Sigmoid colon (tissue), 7 donors: ENCODE measurements at places on chromosomes 7 and 10. TPM values are rescaled to one million over a fixed set of nuclear protein-coding genes. Genes with fewer than 3 reads are reported as not detected.

GRCh38 chr10:114780577-114781184 lies 40.9 kb upstream of the FHIP2A start:
- DNase-seq = no peak

DNA sequence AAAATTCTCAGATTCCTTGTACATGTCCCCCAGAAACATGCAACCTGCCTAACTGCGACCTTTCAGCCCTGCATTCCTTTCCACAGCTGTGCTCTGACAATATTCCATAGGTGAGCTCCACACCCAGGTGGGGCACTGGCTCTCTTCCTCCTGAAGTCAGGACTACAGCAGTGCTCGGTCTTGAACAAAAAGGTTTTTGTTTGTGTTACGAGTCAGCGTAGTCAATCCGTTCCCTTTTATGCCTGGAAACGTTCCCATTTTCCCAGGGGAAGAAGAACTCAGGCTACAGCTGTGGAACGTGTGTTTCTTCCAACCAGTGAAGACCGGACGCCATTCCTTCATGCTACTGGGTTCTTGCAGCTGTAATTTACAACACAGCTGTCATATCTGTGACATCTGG lies 52.4 kb upstream of the PFKP start:
- no peak for DNase-seq

The ZNF438 gene
- 11.9 TPM for total RNA-seq

- DNase-seq = no peak
These were observed 373.3 kb downstream of the HTR7 start for GRCh38 chr10:90484518-90484917.

GRCh38 chr10:70426823-70427222 lies 14.7 kb downstream of the NODAL start:
- no peak for DNase-seq

DNA sequence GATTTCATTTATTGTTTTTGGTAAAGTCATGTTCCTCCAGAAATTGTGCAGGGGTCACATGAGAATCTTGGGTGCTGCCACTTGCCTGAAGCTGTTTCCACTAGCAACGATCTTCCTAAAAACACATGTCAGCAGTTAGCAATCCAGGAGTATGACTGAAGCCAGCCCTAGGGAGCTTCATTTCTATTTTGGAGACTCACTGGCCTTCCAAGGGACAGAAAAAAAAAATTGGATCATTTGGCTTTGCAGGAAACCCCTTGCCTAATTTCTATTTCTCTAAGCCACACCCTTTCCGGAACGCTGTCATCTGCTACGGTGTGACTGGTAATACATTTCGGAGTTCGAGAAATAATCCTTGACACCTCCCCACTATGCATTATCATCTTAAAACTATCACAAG lies 204.7 kb downstream of the TAX1BP1 start:
- no peak for DNase-seq

GRCh38 chr10:17235136-17235535 lies 7.1 kb downstream of the VIM start:
- DNase-seq = no peak

The SSC4D gene
- 0.71 TPM for total RNA-seq

DNA sequence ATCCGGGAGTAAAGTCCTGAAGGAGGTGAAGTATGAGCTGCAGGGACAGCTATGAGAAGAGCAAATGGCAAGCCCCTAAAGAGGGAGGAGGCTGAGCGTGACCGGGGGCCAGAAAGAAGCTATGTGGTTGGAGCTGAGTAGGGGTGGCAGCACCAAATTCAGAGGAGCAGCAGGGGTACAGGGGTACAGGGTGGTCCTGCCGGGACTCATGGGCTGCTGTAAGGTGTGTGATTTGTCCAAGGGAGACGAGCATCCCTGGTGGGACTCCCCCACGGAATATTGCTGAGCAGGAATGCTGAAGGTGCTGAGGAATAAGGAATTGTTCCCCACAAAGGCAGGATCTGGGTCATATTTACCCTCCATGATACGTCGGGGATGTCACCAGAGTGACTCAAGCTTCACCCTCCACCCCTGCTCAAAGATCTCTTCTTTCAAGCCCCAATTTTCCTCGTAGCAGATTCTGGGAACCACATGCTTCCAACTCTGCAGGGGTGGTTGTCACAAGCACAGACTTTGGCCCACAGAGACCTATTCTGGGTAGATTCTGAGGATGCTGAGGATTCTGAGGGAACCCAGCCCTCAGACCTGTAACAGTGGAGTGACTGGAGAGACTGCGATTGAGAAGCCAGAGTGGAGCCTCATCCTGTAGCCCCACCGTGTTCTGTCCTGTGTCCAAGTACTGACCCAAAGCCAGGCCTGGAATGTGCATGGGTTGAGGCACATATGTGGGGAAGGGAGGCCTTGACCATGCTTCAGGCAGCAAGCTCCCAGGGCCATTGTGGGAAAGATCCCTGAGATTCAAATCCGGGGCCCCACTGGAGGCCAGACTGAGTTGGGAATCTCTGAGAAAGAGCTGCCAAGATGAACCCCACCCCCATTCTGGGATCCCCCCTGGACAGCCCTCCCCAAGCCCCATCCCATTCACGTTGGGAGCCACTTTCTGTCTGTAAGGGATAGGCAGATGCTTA lies 4.2 kb downstream of the SFTPD start:
- DNase-seq = peak; percentile 30

GRCh38 chr7:42022056-42022455 lies 215.0 kb downstream of the GLI3 start:
- DNase-seq = no peak

GRCh38 chr7:51630933-51631332 lies 314.3 kb upstream of the COBL start:
- no peak for DNase-seq

DNA sequence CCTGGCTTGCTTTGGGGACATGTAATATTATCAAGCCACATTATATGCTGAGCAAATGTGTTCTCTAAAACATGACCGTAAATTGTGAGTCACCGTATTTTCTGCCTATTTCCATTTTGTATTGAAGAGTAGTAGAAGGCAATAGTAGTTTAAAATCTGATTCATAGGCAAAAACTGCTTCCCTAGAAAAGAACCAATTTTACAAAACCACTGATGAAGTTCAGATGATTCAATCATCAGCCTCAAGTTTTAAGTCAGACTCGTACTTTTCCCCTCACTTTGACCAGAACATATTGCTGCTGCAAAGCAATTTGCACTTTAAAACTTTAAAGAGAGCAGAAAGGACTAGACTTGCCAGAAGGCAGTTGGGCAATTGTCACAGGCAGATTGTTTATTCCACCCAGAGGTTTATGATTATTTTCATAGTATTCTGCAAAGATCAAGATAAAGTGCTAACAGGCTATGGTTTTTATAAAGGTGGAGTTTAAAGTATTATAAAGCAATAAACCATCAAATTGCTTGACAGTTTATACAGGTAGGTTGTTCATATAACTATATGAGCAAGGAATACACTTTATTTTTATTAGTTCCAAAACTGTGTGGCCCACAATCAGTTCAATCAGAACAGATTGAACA lies 168.2 kb downstream of the ETV1 start:
- no peak for DNase-seq

DNA sequence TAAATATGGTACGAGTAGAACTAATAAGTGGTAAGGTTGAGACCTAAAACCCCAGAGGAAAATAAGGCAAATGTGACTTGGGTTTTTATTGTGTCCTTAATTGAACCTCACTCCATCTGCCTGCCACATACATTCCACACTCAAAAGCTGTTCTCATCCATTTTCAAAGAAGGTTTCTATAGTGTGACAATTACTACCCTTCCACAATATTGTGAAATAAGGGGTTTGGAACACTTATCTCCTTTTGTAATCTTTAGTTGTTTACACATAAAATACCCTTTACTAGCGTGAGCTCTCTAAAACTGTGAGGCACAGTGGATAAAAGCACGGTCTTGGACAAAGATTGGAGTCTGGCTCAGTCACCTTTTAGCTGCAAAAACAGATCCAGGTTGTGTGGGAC lies 166.6 kb downstream of the THSD7A start:
- no peak for DNase-seq

The RAB19 gene
- not detected for total RNA-seq

The AGR2 gene
- total RNA-seq = not detected

- no peak for DNase-seq
These were observed 522.1 kb upstream of the FOXK1 start for GRCh38 chr7:4159761-4160554.

DNA sequence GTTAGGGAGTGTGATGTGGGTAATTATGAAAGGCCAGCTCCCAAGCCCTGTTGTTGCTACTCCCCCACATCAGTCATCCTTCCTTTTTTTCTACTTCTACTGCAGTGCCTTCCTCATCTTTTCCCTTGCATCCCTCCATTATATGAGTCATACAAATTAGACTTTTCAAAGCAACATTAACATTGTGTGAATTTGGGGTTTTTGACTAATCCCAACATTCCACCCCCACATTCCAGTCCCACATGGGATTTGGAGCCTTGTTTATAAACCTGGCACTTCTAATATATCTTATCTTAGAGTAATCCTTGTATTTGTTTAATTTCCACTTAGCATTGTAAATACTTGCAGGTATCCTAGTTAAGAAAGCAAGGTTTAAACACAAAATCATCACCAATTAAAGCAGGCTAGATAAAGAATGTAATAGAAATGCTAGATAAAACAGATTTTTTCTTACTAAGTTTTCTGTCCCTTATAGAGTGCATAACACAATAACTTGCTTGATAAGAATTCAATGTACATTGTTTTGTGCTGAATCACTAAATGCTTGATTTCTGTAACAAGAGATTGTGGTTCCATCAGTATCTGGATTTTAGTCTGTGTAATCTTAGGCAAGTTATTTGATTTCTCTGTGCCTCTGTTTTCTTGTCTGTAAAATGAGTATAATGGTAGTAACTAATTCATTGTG lies 165.8 kb downstream of the CFTR start:
- DNase-seq = no peak

DNA sequence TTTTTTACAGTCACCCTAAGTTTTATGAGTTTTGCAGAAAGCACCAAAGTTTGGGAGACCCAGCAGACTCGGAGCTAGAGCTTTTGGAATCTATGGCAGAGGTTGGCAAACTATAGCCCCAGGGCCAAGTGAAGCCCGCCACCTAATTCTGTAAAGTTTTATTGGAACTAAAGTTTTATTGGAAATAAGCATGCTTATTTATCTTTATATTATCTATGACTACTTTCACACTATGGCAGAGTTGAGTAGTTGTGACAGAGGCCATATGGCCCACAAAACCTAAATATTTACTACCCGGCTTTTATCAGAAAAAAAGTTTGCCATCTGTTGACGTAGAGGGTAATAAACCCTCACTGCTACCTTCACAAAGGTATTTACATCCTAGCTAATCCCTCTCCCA lies 267.6 kb downstream of the GPAM start:
- DNase-seq = no peak

DNA sequence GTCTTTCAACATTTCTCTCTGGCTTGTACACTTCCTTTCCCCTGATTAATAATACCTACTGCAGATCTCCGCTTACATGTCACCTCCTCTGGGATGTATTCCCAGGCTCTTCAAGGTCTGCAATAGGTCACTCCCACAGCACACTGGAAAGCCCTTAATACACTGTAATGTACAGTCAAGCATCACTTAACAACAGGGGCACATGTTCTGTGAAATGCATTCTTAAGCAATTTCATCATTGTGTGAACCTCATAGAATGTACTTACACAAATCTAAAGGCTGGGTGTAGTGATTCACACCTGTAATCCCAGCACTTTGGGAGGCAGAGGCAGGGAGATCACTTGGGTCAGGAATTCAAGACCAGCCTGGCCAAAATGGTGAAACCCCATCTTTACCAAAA lies 1.9 kb downstream of the COX15 start:
- no peak for DNase-seq

DNA sequence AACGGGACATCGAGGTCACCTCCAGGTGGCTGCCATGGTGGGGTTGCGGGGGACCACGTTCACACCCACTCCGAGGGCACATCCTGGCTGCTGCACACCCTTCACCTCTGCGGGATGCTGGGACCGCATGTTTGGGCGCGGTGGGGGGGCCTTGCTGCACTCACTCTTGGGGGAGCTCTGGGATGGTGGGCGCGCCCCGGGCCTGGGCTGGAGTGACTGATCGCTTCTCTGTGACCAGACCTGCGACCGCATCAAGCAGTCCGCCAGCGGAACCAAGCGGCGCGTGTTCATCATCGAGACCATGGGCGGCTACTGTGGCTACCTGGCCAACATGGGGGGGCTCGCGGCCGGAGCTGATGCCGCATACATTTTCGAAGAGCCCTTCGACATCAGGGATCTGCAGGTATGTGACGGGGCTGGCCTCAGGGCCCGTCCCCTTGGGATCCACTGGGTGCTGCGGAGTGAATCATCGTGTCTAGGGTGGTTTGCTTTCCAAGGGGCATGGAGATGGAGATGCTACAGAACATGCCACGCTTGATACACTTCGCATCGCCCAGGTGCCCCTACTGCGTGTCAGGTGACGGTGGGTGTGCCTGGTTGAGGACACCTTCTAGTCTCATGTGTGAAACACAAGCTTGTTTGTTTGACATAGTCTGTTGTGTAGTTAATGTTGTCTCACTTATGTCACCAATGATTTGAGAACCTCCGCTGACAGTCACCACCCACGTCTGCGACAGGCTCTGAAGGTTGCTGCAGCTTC lies 42.8 kb downstream of the PITRM1 start:
- DNase-seq = peak; percentile 56
